ENCODE measurements at places on chromosomes 7 and 10.

DNA sequence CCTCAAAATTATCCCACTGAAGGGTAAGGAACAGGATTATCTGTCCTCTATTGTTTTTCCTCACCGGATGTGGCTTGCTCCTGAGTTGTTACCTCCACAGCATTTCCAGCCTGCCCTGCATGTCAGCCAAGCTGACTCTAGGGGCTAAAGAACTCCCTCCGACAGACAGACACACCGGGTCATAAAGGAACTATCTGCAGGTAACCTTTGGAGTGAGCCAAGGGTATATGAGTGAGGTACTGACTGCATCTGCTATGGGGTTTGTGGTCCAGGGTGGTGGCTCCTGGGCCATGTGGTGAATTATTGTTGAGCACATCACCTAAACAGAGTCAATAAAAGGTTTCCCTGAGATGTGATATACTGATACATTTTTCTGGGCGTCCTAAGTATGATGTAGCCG is 6.9 kb upstream of the KAZALD1 start:
- DNase-seq, result no peak

DNA sequence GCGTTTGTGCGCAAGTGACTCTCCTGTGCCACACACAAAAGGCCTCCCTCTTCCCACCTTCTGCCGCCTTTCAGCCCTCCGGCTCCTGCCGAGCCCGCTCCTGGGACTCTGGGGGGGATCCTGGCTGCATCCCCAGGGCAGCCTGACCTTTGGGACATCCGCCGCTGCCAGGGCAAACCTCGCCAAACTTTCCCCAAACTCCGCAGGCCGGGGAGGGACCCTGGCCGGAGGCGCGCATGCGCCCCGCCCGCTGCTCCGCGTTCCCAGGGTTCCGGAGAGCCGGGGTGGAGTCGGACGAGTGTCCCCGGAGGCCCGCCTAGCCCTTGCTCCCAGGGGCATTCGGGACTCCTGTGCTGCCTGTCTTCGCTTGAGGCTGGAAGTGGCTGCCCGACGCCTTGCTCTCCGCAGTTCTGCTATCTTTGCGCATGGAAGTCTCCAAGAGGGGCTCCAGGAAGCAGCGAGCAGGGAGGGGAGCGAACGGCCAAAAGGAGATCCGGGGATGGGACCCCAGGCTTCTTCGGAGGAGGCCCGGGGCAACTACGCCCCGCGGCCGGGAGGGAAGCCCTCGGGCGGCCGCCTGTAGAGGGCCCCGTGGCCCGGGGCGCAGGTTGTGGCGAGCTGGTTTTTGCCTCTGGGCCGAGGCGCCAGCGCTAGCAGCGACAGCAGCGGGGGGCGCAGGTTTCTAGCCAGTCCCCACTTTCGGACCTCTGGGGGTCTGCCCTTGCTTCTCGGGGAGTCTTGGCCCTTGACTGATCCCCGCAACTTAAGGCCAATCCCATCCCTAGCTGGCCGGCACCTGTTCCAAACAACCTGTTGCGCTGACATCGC is 7.0 kb downstream of the PTF1A start:
- DNase-seq, result no peak

DNA sequence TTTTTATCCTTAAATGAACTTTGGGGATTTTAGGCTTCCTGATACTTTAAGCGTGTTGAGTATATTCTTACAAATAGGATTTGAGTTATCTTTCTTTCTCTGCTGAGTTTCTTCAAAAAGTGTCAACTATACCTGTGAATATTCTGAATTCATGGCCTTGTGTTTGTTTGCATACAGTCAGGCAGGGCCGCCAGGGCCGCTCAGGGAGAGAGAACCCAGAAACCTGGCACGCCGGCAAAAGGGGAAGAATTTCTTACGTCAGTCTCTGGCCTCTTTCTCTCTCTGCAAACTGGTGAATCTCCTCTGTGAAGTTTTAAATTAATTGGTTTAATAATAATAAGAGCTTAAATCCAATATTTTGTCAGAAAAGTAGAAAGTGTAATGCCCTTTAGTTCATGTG is 29.3 kb upstream of the BNIP3 start:
- no peak for DNase-seq

DNA sequence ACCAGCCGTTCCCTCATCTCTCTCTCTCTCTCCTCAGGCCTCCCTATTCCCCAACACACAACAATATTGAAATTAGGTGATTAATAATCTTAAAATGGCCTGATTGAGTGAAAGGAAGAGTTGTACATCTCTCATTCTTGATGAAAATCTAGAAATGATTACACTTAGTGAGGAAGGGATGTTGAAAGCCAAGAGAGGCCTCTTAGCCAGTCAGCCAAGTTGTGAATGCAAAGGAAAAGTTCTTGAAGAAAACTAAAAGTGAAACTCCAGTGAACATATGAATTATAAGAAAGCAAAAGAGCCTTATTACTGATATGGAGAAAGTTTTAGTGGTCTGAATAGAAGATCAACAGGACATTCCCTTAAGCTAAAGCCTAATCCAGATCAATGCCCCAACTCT is 695.1 kb downstream of the GRID1 start:
- DNase-seq, result no peak

GRCh38 chr10:112519133-112519761 is 72.2 kb downstream of the VTI1A start:
- no peak for DNase-seq

DNA sequence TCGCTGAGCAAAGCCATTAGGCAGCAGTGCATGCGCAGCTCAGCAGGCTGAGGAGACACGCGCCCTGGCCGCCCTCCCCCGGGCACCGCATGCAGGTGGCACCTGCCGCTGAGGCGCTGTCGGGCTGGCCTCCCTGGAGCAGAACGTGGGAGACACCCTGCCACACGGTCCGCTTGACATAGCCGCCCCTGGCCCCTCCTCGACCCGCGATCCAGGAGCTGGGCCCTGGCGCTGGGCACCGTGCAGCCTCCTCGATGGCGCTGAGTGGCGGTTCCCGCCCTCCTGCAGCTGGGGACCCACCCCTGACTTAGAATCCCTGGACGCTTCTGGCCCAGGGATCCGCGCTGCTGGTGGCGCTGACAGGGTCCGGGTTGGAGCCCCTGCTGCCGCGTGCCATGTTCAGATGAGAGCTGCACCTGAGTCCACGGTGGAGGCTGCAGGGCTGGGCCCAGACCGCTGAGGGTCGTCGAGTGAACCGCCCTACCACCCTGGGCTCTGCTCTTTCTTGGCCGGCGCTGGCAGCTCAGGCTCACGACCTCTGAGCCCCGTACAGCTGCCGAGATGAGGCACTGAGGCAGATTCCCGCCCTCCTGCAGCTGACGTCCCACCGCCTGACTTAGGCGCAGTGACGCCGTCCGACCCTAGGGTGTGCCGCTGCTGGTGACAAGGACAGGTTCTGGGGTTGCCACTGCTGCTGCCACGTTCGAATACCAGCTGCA is 116.8 kb downstream of the OR13A1 start:
- no peak for DNase-seq

- no peak for DNase-seq
Measured at GRCh38 chr10:102557569-102557968, 53.8 kb downstream of the SUFU start.

- DNase-seq, result no peak
Measured at GRCh38 chr7:135798095-135798494, 49.5 kb upstream of the FAM180A start.

- no peak for DNase-seq
Measured at GRCh38 chr10:23742807-23743206, 303.9 kb downstream of the OTUD1 start.

GRCh38 chr10:23493711-23494110 is 54.8 kb downstream of the OTUD1 start:
- no peak for DNase-seq

GRCh38 chr10:119473771-119474170 is 68.7 kb downstream of the RGS10 start:
- no peak for DNase-seq

DNA sequence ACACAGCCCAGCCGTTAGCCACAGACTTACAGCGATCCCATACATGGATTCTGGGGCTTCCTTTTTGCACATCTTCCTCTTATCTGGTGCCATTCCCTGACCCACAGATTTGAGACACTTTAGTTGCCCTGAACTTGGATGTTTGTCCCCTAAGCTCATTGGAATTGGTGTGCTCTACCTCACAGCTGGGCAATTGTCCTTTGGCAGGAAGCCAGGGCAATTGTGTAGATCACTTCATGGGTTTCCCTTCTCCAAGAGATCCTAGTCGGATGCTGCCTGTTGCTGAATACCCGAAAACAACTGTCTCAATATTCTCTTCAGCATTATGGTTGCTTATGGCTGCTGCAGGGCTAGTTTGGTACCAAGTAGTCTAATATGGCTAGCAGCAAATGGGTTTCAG is 470.7 kb upstream of the MKI67 start:
- DNase-seq, result no peak

All from CD4-positive, alpha-beta T cell treated with Interleukin-17A for 4 hours (primary cell).